ENCODE measurements at places on chromosomes 4 and X.

- DNase-seq = no peak
Measured at GRCh38 chr4:24799544-24800324, 4.4 kb downstream of the SOD3 start.

DNA sequence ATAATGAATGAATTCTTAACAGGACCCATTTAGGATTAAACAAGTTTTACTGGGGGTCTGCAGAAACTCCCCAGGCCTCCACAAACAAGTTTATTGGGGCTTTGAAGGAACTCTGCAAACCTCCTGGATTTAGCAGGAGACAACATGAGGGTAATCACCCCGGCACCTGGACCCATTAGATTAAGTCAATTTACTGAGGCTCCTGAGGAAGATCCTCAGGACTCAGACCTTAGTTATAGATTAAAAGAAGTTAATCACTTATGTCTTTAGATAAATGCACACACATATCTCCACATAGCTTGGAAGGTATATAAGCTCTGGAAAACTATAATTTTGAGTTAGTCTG is 29.4 kb downstream of the XG start:
- DNase-seq = no peak

DNA sequence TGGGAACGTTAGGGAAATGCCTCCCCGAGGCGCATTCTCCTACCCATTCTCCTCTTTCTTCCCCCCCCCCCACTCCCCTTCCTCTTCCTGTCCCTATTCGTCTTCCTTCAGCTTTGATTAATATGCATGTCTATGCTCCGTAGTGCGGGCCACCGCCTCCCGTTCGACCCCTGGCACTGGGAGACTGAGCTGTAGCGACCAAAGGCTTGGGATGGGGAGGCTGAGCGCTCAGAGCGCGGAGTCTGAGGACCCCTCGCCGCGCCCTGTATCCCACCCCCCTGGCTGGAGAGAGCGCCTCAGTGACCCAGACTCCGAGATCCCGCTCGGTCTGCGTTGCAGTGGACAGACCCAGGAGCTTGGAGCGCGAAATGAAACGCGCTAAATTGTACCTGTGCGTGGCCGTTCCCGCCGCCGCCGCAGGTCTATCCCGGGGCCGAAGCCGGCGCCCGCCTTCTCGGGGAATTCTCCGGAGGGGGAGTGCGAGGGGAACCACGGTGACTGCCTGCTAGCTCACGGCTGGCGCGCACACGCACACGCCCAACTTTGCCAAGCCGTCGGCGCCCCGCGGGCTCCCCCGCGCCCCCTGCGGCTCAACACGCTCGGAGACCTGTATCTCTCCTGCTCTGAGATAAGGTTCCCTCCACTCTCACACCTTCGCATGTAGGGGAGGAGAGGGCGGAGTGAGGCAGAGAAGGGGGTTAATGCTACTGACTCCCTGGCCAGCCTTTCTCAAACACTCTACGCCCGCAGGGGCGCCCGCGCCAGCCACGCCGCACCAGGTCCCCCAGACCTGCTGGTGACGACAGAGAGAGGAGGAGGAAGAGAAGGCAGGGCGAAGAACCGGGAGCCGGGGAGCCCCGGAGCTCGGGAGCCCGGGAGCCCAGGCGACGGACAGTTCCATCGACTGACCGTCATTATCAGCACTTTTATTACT is 1.5 kb upstream of the PTCHD1 start:
- DNase-seq = peak; percentile 3

DNA sequence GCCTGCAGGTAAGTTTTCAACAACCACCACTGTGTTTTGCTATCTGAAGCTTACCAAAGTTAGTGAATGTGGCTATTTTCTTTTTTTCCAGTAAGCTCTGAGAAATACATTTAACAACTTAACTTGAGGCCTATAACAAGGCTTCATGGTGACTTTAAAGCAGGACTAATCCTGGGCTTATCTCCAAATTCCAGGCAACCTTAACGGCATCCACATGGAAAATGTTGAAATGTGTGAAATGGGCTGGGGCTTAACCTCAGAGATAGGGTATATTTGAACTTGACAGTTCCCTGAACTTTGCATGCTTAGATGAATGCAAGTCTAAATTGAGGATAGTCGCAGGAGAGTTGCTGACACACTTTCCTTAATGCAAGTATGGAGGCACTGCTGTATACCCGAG is 539.2 kb downstream of the GALNTL6 start:
- no peak for DNase-seq

DNA sequence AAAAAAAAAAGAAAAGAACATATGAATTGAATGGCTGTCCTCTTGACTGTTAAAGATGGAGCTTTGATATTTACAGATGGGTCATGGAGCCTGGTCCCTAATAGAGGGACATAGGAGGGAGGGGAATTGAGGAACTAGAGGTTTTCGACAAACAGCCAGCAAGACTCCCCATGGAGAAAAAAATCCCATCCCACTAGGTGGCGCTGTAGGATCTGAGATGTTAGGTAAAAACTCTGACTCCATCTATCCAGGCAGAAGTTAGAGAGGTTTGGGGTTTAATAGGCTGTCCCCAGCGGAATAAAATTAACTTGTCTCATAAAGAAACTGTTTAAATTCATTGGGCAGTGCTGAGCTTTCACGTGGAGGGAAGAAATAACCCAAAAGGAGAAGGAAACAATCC is 45.9 kb downstream of the HMGB2 start:
- peak; percentile 64 for DNase-seq

- DNase-seq = peak; percentile 93
Measured at GRCh38 chr4:73069338-73070073, at the start of gene COX18. COX18 (minus strand) TSS chr4:73069716; CDS start chr4:73069649, 67 bp downstream.

DNA sequence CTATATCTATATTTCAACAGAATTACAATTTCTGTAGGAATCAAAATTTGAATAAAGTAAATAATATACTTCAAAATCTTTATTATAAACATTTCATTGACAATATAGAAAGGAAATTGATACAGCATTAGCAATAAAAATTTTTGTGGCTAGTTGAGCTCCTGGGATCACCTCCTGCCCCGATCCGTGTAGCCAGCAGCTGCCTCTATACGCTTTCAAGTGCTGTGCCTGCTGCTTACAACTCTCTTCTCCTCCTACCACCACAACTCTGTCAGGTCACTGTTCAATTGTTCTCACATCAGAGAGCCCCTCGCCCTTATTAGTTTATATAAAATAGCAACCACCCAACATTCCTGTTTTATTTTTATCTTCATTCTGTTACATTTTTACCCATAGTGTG is 27.6 kb downstream of the INPP4B start:
- DNase-seq = no peak

GRCh38 chr4:109998867-109999584 is 86.3 kb downstream of the EGF start:
- DNase-seq = no peak

DNA sequence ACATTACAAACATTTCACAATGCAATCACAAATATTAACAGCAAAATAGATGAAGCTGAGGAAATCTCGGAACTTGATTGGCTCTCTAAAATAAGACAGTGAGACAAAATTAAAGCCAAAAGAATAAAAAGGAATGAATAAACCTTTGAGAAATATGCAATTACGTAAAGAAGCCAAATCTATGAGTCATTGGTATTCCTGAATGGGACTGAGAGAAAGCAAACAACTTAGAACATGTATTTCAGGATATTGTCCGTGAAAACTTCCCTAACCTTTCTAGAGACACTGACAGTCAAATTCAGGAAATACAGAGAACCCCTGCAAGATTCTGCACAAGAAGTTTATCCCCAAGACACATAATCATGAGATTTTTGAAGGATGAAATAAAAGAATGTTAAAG is 48.4 kb upstream of the SPANXN2 start:
- DNase-seq = no peak

DNA sequence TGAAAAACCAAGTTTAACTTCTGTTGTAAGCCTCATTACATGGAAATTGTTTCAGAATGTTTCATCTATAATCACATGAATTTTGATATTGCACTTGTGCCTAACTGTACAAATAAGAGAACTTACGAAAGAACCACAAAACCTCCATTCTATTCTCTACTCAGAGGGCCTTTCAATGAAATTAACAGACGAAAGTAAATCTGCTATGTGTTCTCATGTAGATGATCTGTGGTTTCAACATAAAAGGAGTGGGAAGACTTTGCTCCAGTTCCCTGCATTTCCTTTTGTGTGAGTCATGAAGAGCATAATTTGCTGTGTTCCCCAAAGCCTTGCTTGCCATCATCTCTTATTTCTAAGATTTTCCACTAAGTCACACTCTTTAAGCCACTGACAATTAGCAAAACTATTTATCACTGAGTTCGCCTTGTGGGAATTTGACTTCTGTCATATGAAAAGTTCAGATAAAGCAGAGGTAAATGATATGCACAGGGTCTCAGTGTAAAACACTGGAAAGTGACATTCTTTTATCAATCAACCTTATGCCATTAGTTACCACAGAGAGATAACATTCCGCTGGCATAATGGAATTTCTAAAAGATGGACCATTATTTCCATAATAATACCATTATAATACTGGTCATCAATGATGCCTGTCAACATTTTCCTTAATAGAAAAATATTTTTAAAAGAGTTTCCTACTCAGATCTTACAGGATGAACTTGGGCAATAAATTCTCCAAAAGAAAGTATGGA is 329.8 kb downstream of the NR3C2 start:
- DNase-seq = no peak

DNA sequence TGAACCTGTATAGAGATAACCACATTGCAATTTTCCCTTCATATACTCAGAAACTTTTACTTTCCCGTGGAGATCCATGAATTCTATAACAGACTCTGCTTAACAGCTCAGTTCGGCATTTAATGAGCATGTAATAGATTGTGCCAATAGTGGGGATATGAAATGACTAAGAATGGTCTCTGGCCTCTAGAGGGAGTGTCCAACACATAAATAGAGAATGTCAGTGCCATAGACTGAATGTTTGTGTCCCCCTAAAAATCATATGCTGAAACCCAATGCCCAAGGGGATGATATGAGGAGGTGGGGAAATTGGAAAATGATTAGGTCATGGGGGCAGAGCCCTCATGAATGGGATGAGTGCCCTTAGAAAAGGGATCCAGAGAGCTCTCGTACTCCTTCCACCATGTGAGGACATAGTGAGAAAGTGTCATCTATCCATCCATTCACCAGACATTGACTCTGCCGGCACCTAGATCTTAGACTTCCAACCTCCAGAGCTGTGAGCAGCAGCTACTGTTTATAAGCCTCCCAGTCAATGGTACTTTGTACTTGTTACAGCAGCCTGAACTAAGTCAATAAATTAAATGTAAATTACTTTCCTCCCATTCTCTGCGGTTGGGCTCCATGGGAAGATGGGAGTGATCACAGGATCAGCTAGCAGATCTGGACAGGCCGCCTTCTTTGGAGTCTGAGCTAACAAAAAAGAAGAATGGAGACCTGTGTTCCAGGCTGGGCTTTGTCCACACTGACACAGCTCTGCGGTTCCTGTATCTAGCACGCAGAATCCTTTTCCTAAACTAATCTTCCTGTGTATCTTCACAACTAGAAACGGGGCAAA is 28.1 kb upstream of the HPSE start:
- no peak for DNase-seq

DNA sequence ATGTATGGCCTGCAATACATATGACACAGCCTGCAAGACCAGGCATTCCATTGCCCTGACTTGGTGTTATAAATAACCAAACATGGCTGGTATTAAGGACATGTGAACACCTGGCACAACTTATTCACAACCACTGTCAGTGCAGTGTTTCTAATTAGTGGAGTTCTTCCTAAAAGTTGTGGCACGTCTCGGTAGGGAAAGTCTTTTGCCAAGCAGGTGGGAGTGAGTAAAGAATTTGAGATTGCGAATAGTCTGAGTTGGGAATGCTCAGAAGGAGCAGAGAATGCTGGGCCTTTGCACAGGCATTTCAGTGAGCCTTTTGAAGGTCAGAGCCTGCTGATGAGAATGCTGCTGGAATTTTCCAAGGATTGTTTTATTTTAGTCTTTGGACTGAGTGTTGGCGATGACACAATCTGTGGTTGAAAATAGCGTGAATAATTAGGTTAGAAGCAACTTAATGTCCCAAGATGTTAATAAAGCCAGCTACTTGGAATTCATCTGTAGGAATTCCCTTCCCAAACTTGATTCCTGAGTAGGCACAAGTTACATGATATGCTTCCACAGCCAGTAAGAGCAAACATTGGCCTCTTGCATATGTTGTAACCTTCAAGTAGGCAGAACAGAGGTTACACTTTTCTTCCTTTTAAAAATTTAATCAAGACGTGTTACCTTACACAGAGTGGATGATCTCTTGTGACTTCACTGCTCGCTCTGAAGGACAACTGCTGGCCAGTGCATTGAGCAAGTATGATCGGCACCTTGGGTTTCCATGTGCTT is 83.6 kb upstream of the PGRMC2 start:
- no peak for DNase-seq

GRCh38 chrX:113202601-113203000 is 362.0 kb upstream of the AMOT start:
- DNase-seq = no peak

DNA sequence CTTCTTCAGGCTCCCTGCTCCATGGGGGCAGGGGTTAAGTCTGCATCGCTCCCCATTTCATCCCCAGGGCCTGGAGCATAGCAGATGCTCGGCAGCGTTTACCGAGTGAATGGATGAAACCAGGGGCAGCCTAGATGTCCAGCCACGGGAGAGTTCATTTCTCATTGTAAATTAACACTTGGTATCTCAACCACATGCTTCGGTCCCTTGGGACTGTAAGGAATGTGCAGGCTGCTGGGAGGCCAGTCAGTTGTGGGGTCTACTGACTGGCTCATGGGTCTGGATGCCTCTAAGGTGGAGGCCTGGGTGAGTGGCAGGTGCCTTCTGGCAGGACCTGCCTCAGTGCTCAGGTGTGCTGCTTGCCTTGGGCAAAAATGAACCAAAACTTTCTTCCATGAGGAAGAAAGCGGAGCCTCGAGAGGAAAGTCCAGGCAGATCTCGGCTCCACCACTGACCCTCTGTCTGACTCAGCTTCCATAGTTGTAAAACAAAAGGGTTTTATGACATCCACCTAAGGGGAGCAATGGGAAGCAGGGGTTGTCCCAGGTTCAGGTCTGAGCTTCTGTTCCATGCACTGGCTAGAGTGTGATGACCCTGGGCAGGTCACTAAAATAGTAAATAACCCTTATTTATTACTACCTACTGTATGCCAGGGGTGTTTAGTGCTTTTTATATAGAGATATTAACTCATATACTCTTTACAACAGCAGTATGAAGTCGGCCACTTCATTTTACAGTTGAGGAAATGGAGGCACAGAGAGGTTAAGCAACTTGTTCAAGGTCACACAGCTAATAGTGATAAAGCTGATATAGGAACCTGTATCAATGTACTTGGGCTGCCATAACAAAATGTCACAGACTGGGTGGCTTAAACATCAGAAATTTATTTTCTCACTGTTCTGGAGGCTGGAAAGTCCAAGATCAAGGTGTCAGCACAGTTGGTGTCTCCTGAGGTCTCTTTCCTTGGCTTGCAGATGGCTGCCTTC is 144.3 kb upstream of the STX18 start:
- no peak for DNase-seq

DNA sequence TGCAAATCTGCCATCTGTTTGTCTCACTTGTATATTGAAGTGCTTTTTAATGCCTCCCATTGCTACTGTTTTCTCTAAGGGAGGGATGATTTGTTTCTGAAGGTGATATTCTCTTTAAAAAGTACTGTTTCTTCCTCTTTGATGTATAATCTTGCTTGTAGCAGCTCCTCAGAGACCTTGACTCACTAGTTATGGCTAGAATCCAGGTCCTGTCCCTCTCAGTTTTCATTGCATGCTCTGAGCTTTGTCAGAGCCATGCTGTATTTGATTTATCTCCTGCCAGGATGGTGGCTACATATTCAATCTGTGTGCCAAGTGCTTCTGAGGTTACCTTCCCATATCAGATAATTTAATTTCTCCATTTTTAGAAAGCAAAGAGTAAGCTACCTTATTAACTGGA is 56.0 kb downstream of the GLUD2 start:
- no peak for DNase-seq

Data from stimulated activated CD4-positive, alpha-beta T cell treated with anti-CD3 and anti-CD28 coated beads, Interleukin-4, amount 100 ng/mL, for 1 hour (primary cell).